Right atrium auricular region (tissue), 2 donors: ENCODE measurements at places on chromosomes 6 and 20. TPM values are rescaled to one million over a fixed set of nuclear protein-coding genes. Genes with fewer than 3 reads are reported as not detected.
A peak's percentile ranks its signal among the peaks of the same experiment; 100 is the strongest.

The PSORS1C2 gene
- not detected for total RNA-seq

The GPX6 gene
- total RNA-seq: not detected

The ECHDC1 gene
- 29.8 TPM for total RNA-seq

The GSTA3 gene
- not detected for total RNA-seq

The BFSP1 gene
- total RNA-seq: 0.51 TPM

The GJA10 gene
- total RNA-seq: not detected

The OR5V1 gene
- not detected for total RNA-seq

The PAK5 gene
- 0.12 TPM for total RNA-seq

The MROH8 gene
- 5.8 TPM for total RNA-seq

GRCh38 chr20:63520934-63521601, 503 bp downstream of the PPDPF start:
- peak overlapping the region; percentile 93 for H3K27ac ChIP-seq
- H3K4me1 ChIP-seq: peaks cover 33% of the 10 kb centered on the region
- peak; percentile 68 for DNase-seq
- H3K36me3 ChIP-seq: no peaks in the 10 kb centered on the region

DNA sequence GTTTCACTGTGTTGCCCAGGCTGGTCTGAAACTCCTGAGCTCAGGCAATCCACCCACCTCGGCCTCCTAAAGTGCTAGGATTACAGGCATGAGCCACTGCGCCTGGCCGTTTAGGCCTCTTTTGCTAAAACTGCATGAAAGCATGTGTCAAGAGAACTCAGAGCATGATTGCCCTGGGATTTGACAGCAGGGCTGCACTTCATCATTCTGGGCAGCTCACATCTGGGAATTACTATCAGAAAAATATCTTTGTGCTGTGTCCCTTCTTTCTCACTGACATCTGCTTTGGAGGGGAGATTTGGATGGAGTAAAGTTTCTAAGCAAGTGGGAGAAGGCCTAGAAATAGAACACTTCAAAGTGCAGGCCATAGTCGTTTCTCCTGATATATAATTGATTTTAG, 59.6 kb upstream of the EIF2S2 start:
- H3K36me3 ChIP-seq: no peaks in the 10 kb centered on the region
- H3K4me1 ChIP-seq: no peaks in the 10 kb centered on the region
- no peak for DNase-seq

DNA sequence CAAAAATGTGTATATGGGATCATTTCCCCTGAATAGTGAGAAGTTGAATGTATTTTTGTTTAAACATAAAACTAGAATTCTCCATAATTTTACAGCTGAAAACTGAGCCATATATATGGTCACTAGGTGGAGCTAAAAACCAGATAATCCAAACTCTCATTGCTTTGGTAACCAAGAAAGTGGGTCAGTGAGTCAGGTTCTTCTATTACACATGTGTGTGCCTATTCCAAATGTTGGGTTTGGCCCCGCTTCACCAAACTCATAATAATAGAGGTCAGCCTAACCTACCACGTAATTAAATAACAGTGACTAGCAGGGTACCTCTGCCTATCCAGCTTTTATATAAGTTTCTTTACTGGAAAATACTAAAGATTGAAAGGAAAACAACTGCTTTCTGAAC, 19.3 kb upstream of the RNGTT start:
- H3K27ac ChIP-seq: no peak overlapping the region
- H3K27me3 ChIP-seq: no peaks in the 10 kb centered on the region
- H3K4me1 ChIP-seq: peaks cover 7% of the 10 kb centered on the region

DNA sequence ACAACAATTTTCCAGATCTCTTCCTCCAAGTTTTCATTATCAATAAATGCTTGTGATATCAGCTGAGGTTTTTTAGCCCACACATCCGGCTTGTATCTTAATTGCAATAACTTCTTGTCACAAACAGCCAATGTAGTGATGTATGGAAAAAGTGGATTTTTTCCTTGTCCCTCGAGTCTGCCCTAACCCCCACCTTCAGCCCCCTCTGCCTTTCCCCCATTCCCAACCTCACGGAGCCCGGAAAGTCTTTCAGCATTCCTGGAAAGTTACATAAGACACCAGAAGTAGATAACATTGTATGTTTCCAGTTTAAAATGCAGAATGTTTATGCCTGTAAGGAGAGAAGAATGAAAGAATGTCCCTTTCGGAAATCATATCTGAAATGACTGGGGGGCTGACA, 179.2 kb upstream of the PHACTR1 start:
- H3K27me3 ChIP-seq: no peaks in the 10 kb centered on the region
- no peaks in the 10 kb centered on the region for H3K36me3 ChIP-seq
- no peak overlapping the region for H3K4me3 ChIP-seq
- no peak for DNase-seq
- H3K27ac ChIP-seq: no peak overlapping the region

DNA sequence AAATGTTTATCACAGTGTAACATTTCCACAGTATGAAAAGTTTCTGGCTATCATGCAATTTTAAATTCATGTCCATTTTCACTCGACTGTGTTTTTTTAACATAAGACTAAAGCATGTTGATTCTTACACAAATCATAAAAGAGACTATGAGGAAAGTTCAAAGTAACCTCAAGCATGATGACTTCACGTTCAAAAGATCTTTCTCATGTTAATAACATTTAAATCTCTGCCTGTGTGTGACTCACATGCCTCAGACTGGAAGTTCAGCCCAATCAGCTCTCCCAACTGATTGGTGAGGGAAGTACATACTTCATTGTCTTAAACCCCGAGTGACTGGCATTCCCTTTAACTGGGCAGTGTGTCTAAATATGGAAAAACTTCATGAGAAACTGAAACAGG, 37.4 kb downstream of the ATXN1 start:
- H3K4me3 ChIP-seq: no peak overlapping the region
- H3K4me1 ChIP-seq: peaks cover 38% of the 10 kb centered on the region
- H3K27me3 ChIP-seq: no peaks in the 10 kb centered on the region
- no peaks in the 10 kb centered on the region for H3K36me3 ChIP-seq

DNA sequence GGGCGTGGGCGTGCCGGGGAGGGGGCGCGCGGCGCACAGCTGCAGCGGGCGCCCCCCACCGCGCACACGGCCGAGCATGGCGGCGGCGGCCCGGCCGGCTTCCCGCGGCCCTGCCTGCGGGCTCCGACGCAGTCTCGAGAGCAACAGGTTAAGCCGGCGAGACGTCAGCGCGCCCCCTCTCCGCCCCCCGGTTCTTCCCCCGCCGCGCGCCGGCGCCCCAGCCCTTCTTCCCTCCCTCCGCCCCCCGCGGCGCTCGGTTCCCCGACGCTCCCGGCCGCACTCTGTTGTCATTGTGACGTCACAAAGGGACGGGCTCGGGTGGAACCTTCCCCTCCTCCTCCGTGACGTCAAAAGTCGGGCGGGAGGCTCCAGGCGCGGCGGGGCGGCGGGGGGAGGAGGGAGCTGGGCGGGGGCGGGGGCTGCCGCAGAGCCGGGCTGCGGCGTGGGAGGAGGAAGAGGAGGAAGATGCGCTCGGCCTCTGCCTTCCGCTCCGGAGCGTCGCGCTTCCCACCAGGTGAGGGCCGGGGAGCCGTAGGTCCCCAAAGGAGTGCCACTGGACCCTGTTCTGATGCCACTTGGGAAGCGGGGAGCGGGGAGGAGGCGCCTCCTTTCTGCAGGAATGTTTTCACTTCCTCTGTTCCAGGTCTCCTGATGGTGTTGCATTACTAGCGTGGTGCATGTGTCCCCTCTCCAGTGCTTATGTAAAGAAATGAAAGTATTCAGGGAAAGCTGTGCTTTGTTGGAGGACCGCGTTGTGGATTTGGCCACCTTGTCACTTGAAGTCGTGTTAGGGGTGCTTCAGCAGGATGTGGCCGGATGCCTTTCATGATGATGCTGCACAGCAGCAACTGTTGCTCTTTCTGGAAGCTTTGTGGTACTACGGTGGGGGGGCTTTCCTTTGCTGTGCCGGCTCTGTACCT, 2.8 kb downstream of the JARID2 start:
- peak overlapping the region; percentile 88 for H3K4me3 ChIP-seq
- peak; percentile 97 for DNase-seq
- H3K36me3 ChIP-seq: no peaks in the 10 kb centered on the region
- peaks cover 46% of the 10 kb centered on the region for H3K4me1 ChIP-seq

DNA sequence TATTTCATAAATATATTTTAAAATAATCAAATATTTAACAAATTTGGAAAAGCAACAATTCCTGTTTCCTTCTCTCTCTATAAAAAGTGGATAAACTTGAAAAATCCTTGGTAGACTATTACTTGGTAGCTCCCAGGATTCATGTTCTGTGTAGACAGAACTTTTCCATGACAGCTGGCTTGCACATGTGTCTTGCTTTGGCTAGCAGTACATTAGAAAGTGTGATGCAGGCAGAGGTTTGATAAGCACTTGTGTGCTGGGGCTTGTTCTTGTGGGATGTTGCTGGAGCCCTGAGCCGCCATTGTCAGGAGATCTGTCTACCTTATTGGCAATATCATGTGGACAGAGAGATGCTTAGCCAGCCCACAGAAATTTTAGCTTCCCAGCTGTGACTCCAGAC, 327.2 kb downstream of the CDKAL1 start:
- no peak overlapping the region for H3K27ac ChIP-seq
- H3K27me3 ChIP-seq: no peaks in the 10 kb centered on the region
- no peak overlapping the region for H3K4me3 ChIP-seq
- H3K4me1 ChIP-seq: no peaks in the 10 kb centered on the region
- no peaks in the 10 kb centered on the region for H3K36me3 ChIP-seq

DNA sequence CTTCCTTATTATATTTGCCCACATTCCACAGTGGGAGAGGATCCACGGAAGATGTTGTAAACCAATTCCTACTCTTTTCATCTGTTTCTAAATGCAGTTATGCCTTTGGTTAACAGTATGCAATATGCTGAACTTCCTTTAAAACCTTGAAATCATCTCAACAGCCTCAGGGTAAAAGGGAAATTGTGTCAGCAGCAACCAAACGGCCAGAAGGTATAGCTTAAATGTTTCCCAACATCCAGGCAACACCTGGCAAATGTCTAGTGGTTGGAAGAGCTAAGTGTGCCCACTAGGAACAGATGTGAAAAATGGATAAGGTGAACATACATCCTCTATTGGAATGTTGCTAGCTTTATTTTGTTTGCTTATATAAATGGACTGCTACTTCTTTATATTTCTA, 164.8 kb downstream of the FAXC start:
- H3K4me1 ChIP-seq: peaks cover 14% of the 10 kb centered on the region
- no peak overlapping the region for H3K4me3 ChIP-seq
- no peak overlapping the region for H3K27ac ChIP-seq
- no peak for DNase-seq

DNA sequence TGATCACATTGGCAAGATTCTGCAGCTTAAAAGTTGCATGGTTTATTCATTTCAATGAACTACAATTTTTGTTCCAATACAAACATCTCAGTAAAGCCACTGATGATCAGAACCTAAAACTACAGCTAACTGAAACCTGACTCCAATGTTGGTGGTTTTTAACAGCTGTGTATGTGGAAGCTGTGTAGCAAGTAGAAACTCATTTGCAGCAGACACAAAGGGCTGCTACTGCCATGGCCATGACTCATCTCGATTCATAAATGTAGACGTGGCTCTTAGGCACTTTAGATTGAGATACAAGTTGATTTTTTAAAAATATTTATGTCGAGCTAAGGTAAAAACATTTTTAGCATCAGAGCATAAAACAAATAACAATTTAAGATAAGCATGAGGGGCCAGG, 19.5 kb upstream of the MAP3K4 start:
- no peak overlapping the region for H3K4me3 ChIP-seq
- no peaks in the 10 kb centered on the region for H3K27me3 ChIP-seq
- peak overlapping the region; percentile 67 for H3K27ac ChIP-seq
- H3K36me3 ChIP-seq: no peaks in the 10 kb centered on the region

DNA sequence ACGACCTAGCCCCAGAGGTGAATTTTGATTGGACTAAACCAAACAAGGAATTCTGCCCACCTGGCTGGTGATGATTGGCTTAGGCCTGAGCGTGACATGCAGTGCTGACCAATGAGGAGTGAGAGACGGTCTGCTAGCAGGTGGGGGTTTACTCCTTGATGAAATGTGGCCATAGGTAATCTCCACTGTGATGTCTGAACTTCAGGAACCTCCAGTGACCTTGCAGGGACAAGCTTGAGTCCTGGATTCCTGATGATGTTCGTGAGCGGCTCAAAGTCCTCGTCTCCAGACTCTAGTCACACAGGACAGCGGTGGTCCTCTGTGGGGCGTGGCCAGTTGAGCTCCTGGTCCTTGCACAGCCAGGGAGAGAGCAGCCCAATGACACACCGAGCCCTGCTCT, 8.4 kb downstream of the VSX1 start:
- no peak overlapping the region for H3K4me3 ChIP-seq
- peaks cover 3% of the 10 kb centered on the region for H3K27me3 ChIP-seq
- no peaks in the 10 kb centered on the region for H3K4me1 ChIP-seq

GRCh38 chr6:48775157-48775556, 664.2 kb upstream of the PTCHD4 start:
- H3K4me1 ChIP-seq: no peaks in the 10 kb centered on the region
- H3K27me3 ChIP-seq: no peaks in the 10 kb centered on the region
- H3K36me3 ChIP-seq: no peaks in the 10 kb centered on the region
- H3K4me3 ChIP-seq: no peak overlapping the region

DNA sequence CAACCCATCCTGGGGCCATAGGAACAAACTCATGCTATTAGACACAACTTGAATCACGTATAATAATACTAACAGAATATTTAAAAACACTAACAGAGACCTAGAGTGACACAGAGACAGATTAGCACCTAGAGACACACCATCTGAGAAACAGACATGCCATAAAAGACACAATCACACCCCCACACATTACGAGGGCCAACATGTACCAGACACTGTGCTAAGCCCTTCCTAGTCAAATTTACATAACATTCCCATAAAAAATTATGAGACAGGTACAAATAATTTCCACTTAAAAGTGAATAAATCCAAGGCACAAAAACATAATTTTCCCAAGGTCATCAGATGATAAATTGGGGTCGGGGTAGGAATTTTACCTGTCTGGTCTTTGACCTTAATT, 141.1 kb upstream of the PRSS16 start:
- H3K4me1 ChIP-seq: no peaks in the 10 kb centered on the region
- no peaks in the 10 kb centered on the region for H3K27me3 ChIP-seq
- H3K36me3 ChIP-seq: no peaks in the 10 kb centered on the region
- no peak overlapping the region for H3K4me3 ChIP-seq

- DNase-seq: no peak
- no peak overlapping the region for H3K4me3 ChIP-seq
- no peak overlapping the region for H3K27ac ChIP-seq
- H3K4me1 ChIP-seq: peaks cover 4% of the 10 kb centered on the region
- no peaks in the 10 kb centered on the region for H3K36me3 ChIP-seq
These were observed 27.2 kb upstream of the EFHC1 start for GRCh38 chr6:52392944-52393343.

DNA sequence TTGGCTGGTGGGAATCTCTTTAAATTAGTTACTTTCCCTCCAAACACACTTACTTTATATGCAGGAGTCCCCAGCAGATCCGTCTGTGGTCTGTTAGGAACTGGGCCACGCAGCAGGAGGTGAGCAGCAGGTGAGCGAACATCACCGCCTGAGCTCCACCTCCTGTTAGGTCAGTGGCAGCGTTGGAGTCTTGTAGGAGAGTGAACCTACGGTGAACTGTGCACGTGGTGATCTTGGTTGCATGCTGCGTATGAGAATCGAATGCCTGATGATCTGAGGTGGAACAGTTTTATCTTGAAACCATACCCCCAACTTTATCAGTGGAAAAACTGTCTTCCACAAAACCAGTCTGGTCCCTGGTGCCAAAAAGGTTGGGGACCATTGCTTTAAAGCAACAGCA, 5.0 kb downstream of the SERPINB6 start:
- no peaks in the 10 kb centered on the region for H3K36me3 ChIP-seq
- H3K4me1 ChIP-seq: peaks cover 42% of the 10 kb centered on the region
- no peaks in the 10 kb centered on the region for H3K27me3 ChIP-seq

- H3K27ac ChIP-seq: no peak overlapping the region
- no peaks in the 10 kb centered on the region for H3K36me3 ChIP-seq
- H3K4me1 ChIP-seq: no peaks in the 10 kb centered on the region
- H3K4me3 ChIP-seq: no peak overlapping the region
- no peaks in the 10 kb centered on the region for H3K27me3 ChIP-seq
- no peak for DNase-seq
These were observed 18.5 kb upstream of the FOXC1 start for GRCh38 chr6:1591243-1591642.
